ENCODE measurements at places on chromosomes 13 and 19. TPM values are rescaled to one million over a fixed set of nuclear protein-coding genes. Genes with fewer than 3 reads are reported as not detected.

CKAP2 gene
- 26.4 TPM for total RNA-seq

ZNF541 gene
- 0.13 TPM for total RNA-seq

GJA3 gene
- total RNA-seq: 0.06 TPM

SPINT2 gene
- 69.3 TPM for total RNA-seq
